ENCODE measurements at places on chromosomes 4 and X.

GRCh38 chrX:50704360-50704759 lies 109.6 kb downstream of the SHROOM4 start:
- DNase-seq = no peak

DNA sequence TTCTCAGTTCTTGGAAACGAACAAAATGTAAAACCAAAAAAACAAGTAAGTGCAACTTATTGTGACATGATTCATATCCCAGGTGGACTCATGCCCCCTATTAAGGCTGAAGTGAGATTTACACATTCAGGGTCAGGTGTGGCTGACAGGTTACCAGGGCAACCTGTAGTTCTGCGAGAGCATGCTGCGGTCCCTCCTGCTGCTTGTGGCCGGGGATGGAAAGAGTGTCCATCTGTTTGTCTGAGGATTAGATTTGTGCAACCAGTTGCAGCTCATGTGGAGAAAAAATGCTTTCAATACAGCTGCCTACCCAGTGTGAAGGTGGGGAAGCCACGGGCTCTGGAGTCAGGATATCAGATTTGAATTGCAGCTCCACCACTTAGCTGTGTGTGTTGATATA lies 78.8 kb downstream of the FAM184B start:
- no peak for DNase-seq

DNA sequence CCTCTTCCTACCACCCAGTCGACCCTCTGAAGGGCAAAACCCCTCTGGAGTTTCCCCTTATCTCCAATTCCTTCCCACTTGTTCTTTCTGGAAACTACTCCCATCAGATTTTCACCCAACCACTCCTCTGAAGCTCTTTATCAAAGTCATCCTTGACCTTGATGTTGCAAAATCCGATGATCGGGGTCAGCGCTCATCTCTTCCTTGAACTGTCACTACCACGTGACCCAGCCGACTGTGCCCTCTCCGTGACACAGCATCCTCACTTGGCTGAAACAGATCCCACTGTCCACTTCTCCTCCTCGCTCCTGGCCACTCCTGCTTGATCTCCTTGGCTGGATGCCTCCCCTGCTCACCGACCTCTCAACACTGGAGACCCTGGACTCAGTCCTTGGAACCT lies 1.1 kb downstream of the CFAP99 start:
- DNase-seq = peak; percentile 75

- no peak for DNase-seq
Observed at GRCh38 chr4:57102050-57102624, 8.0 kb downstream of the IGFBP7 start.

GRCh38 chr4:94803181-94803580 lies 45.4 kb downstream of the BMPR1B start:
- DNase-seq = no peak

DNA sequence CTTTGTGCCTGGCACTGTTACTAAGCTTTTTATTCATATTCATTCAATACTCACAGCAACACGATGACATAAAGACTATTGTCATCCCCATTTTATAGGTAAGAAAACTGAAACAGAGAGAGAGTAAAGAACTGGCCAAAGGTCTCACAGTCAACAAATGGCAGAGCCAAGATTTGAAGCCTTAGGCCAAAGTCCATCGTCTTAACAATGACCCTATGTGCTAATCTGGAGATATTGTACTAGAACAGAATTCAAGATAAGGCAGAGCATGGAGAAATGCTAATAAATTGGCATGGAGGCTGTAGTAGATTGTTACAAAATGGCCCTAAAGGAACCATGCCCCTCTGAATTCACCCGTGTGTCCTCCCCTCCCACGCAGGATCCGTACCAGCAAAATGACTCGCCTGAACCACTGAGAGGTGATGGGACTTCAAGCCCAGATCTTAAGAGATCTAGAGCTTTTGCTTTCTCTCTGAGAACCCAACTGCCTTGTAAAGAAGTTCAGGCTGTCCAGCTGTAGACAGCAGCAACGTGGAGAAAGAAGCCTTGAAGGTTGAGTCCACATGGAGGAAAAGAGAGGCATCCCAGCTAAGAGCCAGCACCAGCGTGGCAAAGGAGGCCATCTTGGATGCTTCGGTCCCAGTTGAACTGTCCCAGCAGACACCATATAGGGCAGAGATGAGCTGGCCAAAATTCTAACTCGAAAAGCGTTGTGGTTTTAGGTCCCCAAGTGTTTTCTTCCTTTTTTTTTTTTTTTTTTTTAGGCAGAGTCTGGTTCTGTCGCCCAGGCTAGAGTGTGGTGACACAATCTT lies 52.8 kb upstream of the RBM47 start:
- peak; percentile 78 for DNase-seq

DNA sequence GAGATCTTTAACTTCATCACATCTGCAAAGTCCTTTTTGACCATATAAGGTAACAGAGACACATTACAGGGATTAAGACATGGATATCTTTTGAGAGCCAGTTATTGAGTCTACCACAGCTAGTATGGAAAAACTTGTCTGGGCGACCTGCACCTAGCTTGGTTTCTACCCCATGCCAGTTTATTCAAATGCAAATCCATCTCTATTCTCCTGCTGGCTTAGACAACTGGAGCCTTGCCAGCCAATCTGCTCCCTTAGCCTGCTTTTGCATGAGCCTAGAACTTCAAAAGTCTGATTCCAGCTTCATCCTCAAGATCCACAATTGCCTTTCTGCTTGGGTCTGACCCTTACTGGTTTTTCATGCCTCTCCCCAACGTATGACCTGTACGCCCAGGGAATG lies 212.0 kb upstream of the AFF2 start:
- no peak for DNase-seq

DNA sequence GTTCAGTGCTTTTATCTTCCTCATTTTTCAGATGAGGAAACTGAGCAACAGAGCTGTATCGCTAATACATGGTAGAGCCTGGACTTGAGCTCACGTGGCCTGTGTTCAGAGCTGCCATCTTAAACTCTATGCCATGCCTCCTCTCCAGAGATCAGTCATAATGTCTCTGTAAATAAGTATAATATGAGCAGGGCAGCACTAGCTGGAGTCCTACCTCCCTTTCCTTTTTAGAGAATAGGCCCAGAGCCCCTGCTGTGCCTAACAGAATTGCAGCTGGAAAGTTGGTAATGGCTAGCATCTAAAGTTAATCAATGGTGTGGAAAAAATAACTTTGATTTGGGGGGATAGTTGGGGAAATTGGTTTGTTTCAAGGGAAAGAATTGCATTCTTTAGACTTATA lies 20.4 kb downstream of the CASP6 start:
- no peak for DNase-seq

DNA sequence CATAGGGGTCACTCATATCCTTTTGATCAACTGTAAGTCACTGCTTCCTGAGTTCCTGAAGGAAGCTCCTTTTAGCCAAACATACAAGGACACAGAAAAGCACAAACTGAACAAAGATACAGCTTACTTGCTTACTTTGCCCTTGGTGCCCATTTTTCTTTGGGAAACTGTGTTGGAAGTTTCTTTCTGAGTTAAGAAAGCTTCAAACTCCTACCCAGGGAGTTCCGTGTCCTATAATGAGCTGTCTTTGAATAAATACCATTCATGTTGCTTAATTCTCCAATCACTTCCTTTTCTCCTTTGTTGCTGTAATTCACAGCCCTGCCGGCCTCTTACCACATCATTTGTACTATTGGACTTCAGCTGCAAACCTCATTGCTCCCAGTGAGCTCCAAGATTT lies at the start of gene ADH4:
Gene ADH4 (minus strand): TSS at position 228 of the 400 bp plus-strand sequence. CDS start 75 bp downstream, at position 153.
- DNase-seq = no peak

DNA sequence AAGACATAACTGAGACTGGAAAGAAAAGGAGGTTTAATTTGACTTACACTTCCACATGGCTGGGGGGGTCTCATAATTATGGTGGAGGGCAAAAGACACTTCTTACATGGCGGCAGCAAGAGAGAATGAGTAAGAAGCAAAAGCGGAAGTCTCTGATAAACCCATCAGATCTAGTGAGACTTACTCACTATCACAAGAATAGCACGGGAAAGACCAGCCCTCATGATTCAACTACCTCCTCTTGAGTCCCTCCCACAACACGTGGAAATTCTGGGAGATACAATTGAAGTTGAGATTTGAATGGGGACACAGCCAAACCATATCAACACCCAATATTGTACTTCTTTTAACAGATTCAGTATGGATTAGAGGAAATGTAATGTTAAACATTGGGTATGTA lies 646.6 kb downstream of the ANKRD50 start:
- no peak for DNase-seq

- DNase-seq = no peak
Observed at GRCh38 chr4:42554072-42554471, 102.8 kb downstream of the ATP8A1 start.

DNA sequence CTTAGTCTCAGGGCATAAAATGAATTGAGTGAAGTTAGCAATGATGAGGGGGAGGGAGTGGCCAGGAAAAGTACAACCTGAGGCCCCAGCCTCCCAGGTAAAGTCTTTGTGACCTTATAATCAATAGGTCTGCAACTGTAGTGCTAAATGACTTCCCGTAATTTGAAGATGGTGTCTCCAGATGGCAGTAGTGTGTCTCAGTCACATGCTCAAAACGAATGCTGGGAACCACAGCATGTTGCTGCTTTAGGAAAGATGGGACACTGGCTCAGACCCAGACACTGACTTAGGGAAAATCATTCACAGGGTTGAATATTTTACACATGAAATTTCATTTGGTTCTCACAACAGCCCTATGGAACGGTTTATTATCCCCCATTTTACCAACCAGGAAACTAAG lies 10.3 kb downstream of the SRPX2 start:
- no peak for DNase-seq

GRCh38 chr4:159158985-159159384 lies 56.1 kb downstream of the RAPGEF2 start:
- DNase-seq = no peak

- DNase-seq = no peak
Observed at GRCh38 chrX:129655547-129656249, 942 bp upstream of the APLN start.

DNA sequence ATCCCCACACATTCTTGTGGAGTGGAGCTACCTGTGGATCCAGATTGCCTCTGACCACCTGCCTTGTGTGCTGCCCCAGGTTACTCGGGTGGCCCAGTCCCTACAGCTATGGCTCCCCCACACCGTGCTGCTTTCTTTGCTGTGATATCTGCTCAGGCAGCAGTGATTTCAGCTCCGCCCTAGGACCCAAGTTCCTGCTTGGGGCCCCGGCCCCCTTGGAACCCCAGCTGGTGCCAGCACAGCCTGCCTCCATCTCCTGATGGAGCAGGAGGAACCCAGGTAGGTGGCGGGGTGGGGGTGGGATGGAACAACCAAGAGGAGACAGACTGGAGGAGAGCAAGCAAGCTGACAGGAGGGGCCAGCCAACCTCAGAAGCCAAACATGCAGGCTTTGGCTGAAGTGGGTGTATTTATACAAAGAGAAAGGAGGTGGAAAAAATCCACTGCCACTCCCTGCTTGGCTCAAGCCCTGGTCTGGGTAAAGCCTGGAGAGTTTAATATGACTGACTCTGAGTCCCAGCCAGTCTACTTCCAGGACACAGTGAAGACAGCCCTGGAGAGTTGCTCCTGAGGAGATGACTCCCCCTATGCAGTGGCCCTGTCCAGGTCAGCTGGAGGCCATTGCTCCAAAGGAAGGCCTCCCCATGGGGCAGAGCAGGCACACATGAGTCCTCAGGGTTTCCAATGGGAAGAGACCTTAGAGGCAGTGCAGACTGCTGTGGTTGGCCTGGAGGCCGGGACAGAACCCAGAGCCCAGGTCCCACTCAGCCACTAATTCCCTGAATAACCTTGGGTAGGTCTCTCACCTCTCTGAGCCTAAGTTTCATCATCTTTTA lies 197.1 kb upstream of the MAMLD1 start:
- DNase-seq = no peak

DNA sequence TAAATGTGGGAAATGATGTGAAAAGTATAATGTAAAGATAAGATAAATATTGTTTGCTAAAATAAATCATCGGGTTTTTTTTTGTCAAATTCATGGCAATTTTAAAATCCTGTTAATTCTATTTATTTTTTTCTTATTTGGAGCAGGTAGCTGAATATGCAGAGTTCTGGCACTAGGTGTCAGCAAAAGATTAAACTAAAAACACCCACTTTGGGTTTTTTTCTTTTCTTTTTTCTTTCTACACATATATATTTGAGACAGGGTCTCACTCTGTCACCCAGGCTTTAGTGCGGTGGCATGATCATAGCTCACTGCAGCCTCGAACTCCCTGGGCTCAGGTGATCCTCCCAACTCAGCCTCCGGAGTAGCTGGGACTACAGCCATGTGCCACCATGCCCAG lies 6.9 kb upstream of the RAP2C start:
- no peak for DNase-seq

DNA sequence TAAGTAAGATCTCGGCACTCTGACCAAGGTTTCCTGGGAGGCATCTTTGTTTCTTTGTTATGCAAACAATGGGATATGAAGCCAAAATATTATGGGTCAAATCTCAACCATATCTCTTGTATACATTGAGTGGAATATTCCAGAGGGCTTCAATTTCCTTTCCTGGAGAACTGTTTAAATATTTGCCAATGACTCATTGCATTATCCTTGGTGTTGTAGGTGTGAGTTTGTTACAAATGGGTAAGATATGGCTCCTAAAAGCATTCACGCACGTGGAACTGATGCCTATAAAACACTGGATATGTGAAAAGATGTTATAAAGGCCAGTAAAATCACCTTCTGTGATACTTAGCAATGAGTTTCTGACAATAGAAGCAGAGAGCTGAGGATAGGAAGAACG lies 150.5 kb upstream of the WDR1 start:
- DNase-seq = no peak

Measured in suppressor macrophage (primary cell).